ENCODE measurements at places on chromosomes 12 and 14.
A peak's percentile ranks its signal among the peaks of the same experiment; 100 is the strongest.

DNA sequence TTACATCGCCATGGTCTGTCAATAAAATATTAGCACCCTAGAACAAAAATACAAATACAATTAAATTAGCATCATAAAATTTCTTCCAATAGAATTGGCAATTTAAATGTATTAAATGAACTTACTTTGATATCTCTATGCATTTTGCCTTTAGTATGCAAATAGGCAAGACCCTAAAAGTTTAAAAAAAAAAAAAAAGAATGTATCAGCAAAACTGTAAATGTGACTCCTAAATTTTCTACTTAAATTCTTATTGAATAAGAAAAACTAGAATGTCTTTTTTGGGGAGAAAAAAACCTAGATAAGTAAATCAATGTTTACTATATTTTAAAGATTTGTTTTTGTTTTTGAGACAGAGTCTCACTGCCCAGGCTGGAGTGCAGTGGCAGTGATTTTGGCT is 56.2 kb downstream of the MAP4K5 start:
- no peak for DNase-seq

DNA sequence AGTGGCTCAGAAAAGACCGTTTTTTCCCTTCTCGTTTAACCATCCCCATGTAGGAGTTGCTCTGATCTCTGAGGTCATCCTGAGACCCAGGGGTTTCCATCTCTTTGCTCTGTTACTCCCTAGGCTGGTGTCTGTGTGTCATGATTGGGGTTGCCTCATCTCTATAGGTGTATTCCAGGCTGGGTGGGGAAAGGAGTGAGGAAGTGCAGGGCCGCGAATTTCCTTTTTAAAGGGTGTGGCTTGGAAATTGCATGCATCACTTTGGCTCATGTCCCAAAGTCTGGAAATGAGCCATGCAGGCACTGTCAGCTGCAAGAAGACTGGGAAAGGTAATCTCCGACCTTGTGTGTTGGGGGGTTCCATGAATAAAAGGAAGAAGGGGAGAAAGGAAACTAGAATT is 201.9 kb downstream of the AACS start:
- DNase-seq: no peak

GRCh38 chr14:63180011-63180410 is 24.2 kb upstream of the RHOJ start:
- DNase-seq: no peak

DNA sequence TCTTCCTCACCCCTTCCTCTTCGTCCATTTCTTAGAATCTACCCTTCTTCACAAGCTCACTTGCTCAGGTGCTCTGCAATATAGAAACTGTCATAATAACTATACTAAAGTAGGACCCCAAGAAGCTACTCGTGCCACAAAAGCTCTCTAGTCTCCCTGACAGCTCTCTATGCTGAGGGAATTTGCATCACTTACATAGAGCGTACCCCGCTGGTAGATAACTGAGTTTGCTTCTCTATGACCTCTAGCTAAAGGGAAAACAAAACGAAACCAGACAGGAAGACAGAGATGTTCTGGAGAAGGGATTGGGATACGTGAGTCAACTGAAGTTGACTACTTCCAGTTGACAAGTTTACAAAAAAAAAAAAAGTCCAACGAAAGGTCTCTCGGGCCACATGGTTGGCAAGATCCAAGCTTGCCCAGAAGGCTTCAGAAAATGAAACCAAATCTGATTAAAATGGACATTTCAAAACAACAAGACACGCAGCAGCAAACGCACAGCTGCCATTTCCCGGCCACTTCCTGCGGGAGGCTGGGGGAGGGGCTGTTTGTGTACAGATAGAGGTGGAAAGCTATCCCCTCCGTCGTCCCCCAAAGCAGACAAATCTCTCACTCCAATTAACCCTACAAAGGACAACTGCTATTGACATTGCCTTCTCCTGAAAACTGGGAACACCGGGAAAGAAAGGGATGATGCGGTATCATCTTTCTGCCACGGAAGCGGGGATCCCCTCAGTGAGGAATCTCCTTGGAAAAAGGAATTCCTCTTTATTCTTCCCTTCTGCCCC is 1.3 kb downstream of the BAZ2A start:
- peak; percentile 46 for DNase-seq

- DNase-seq: peak; percentile 51
Observed at GRCh38 chr12:58920102-58920960, at the start of gene LRIG3. Gene LRIG3 (minus strand): TSS chr12:58920504. CDS start chr12:58920235, 269 bp downstream.

GRCh38 chr12:54028314-54029201 is at the start of gene HOXC6:
Gene HOXC6 (plus strand): TSS chr12:54028440. CDS start chr12:54028522, 82 bp downstream.
- DNase-seq: no peak

DNA sequence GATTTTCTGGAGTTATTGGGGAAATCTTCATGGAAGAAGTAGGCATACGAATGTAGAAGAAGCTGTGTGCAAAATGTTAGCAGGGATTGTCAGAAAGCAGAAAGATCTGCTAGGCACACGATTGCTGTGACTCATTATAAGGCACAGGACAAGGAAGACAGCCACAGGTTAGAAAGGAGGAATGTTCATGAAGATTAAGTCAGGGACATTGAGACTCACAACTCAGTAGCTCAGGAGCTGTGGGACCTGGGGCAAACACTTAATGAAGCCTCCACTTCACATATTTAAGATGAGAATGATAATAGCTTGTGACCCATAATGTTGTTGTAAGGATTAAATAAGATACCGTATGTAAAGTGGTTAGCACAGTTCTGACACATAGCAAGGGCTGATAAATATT is 26.6 kb upstream of the RTRAF start:
- no peak for DNase-seq

DNA sequence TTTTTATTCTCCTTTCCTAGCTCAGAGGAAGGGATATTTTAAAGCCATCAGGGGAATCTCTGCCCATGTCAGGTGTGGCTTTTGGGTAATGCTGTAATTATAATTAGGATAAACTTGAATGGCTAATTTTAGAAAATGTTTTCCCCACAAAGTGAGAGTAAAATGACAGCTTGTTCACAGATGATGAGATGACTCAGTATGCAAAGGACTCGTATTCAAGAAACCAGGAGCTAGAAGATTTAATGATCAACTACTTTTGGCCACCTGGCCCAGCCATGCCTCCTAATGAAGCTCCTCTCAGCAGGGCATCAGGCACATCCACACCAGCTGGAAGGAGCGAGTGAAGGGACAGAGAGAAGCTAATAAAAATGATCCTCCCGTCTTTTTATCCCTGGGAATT is 29.0 kb upstream of the PLEKHG7 start:
- no peak for DNase-seq

- DNase-seq: no peak
Observed at GRCh38 chr12:23929906-23930305, 19.6 kb downstream of the SOX5 start.

DNA sequence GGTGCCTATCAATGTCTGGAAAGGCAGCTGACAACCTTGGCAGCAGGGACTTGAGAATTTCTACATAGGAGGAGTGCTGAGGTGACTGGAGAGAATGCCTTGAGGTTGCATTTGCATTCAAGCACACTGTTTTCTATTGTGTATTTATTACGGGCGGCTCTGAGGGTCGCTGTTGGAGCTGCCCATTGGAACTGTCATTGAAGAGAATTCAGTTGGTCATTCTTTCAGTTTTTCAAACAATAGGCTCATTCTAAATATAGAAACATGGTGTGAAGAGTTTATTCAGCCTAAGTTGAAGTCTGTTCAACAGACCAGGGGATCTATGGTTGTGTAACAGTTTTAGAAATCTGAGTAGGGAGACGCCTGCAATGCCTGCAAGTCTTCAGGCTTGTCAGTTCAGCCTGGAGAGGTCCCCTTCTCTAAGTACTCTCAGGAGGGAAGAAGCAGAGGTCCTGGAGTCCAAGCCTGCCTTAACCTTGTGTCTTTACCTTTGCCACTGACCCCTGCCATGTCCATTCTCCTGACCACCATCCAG is 9.8 kb upstream of the ABHD12B start:
- DNase-seq: no peak

- no peak for DNase-seq
Observed at GRCh38 chr14:85239791-85240190, 290.2 kb upstream of the FLRT2 start.

DNA sequence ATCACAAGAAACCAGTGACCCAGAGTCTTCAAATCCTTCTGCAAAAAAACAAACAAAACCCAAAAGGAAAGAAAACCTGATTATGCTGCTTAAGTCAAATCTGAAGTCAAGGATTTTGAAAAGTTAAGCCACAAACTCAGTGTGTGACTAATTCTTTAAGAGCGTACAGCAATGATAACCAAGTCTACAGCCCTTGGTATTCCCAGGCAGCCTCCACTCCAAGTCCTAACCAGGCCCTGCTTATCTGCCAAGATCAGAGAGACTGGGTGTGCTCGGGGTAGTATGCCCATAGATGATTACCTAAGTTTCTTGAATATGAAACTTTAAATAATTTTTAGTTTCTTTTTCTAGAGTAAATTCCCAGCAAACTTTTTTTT is 13.1 kb downstream of the PGAM5 start:
- DNase-seq: no peak

DNA sequence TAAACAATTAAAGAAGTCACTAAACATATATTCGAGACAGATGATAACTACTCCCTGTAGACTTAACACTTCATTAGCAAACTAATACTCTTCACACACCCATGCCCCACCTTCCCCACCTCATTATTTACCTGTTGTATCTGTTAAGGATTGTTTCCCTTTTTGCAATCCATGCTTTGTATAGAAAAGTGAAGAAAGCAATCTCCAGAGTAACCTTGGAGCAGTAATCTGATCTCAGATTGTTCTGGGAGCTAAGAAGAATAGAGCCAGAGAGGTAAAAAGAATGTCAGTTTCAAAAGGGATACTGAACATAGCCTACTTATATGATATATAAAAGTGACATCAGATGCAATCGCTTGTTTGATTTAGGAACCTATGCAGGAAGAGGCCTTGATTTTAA is 37.4 kb downstream of the PLEKHA5 start:
- DNase-seq: no peak

GRCh38 chr14:70810621-70811020 is 1.3 kb upstream of the MAP3K9 start:
- DNase-seq: no peak

- no peak for DNase-seq
Observed at GRCh38 chr12:4250691-4251090, 22.9 kb upstream of the CCND2 start.

DNA sequence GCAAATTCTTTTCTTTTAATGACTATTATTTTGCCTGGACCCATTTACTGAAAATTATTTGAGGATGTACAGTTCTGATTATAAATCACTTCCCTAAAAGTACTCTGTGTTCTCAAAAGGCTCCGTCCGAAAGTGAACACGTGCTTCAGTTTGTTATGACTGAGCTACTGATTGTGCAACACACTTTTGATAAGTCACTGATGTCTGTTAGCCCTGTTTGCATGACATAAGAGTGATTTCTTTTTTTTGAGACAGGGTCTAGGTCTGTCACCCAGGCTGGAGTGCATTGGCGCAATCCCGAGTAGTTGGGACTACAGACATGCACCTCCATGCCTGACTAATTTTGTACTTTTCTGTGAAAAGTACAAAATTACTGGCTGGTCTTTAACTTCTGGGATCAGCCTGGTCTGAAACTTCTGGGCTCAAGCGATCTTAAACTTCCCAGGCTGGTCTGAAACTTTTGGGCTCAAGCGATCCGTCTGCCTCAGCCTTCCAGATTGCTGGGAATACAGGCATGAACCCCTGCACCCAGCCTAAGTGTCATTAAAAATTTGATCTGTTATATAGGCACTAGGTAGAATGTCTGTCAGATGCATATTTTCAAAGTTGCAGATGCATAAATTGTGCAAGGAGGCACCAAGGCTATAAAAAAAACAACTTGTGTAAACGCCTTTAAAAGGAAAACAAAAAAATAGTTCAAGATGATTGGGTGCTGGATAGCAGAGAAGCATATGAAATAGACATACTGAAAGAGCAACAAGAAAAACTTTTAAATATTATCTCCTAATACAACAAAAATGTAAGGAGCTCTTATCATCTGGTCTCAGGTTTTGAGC is 111.5 kb downstream of the SRGAP1 start:
- DNase-seq: no peak

- no peak for DNase-seq
Observed at GRCh38 chr12:18045446-18045992, 44.5 kb downstream of the RERGL start.

DNA sequence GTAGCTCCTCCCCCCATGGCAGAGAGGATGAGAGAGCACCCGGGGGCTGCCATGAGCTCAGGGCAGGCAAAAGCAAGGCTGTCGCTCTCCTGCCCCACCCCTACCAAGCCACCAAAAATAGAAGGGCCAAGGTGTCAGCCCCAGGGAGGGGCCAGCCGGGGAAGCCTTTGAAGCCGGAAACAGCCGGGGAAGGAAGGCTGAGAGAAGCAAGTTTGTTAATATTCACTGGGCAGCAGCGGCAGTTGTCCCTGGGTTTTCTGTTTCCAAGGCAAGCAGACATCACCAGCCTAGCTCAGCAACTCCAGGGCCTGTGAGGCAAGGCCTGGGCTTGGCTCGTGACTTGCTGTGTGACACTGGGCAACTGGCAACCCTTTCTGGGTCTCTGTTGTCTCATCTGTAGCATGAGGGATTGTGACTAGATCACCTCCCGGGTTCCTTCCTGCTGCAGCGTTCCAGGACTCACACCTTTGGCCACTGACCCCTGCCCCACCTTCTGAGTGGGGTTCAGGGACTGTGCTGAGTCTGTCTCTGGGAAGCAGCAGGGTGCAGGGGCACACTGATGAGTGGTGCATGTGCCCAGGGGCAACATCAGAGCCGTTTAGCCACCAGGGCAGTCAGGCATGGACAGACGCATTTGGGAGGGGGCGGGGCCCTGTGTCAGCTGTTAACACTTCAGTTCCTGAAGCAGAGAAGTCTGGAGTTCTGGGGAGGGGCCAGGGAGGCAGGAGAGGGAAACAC is 24.3 kb downstream of the SYNDIG1L start:
- DNase-seq: peak; percentile 18

DNA sequence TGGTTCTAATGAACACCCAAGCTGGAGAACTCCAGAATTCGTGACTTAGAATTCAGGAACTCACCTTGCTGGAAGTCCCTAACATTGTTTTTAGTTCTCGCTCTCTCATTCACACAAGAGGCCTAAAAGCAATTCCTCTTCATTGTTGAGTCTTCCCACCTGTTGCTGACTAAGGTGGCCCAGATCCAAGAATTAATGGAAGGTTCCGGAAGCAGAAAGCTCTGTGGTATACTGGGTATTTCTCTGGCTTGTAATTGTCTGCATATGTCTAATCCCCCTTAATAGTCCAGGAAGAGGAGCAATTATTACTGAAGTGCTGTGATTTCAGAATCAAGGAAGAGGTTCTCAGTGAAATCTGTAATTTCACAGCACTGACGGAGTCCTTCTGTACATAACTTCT is 31.4 kb downstream of the TMEM233 start:
- no peak for DNase-seq

GRCh38 chr12:74071182-74071581 is 466.5 kb upstream of the ATXN7L3B start:
- no peak for DNase-seq

DNA sequence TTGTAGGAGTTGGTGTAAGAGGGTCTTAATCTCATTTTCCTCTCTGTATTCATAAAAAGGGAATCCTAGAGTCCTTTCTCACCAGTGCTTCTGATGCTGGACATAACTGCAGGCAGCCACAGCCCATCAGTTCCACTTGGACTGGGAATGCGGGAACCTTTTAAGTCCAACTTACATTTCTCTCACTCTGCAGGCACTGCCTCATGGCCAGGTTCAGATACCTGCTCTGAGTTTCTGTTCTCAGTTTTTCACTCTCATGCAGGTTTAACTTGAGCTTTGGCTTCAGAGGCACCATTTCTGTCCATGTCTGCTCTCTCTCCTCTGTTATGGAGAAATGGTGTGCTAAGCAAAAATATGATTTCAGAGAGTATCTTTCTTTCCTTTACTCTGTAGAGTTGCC is 4.2 kb downstream of the ACVR1B start:
- no peak for DNase-seq

- no peak for DNase-seq
Observed at GRCh38 chr12:123105211-123105826, 45.6 kb downstream of the PITPNM2 start.

GRCh38 chr14:49934646-49935045 is 41.8 kb downstream of the ARF6 start:
- no peak for DNase-seq
